Breast epithelium (tissue), 4 donors: ENCODE measurements at places on chromosomes 7 and 10. TPM values are rescaled to one million over a fixed set of nuclear protein-coding genes. Genes with fewer than 3 reads are reported as not detected.

POU6F2 gene
- not detected for total RNA-seq

DNA sequence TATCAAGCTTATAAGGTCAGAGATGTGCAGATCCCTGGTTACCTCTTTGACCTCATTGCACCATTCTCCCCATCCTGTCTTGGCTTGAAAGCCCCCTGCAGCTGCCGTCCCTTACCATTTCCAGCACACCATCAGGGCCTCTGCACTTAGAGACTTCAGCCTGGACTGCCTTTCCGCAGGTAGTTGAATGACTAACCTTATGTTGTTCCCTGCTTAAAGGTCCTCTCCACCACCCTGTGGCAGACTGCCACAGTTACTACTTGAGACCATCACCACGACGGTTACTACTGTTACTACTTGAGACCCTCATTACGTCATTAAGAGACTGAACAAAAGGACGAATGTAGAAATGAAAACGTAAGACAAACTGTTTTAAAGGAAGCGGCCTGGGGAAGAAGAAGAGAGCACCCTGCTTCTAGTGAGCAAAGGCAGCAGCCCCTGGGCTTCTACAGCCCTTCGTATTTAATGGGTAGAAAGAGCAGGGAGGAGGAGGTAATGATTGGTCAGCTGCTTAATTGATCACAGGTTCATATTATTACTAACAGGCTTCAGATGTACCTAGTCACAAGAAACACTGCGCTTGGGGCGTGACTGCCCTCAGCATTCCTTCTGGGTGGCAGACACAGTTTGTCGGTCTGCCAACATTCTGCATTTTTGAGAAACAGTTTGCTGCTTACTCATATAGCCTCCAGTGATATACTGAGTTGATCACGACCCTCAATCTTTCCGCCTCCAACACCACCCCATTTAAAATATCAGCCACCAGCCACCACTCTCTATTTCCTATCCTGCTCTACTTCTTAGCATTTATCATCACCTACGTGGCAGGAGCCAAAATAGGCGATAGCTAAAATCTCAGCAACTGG, 74.1 kb upstream of the PARD3 start:
- DNase-seq, result no peak

GRCh38 chr7:147775516-147776284, 814.9 kb upstream of the C7orf33 start:
- DNase-seq, result no peak

DNA sequence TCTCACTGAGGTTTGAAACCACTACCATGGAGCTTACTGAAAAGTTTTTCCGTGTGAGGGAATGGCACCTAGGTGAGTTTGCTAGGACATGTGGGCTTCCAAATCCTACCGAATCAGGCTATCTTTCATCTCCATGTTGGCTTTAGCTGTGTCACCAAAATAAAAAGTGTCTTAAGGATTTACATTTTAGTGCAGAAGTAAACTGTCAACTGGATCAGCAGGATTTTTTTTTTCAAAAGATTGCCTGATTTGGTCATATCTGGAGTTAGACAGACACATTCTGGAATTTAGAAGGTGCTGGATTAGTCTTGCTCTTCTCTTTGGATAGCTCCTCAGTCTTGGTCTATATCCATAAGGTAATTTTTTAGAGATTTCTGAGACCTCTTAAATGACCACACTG, 5.5 kb downstream of the ARID5B start:
- no peak for DNase-seq

DNA sequence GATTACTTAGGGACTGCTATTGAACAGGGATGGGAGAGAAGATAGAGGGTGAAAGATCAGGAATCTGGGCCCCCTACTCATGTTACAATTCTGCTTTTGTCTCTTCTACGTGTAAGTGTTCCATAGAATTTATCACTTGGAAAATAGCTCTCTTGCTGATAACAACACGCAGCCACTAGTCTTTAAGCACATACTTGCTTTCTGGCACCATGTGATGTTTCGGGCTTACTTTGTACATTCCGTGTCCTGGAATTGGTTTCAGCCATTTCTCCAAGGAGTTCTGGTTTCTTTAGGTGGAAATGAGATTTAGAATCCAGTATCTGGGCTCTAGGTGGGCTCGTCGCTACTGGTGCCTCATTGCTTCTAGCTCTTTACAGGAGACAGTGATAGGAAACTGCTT, 59.7 kb downstream of the TFAM start:
- DNase-seq, result no peak
